Erythroblast (primary cell): ENCODE measurements at places on chromosomes 5 and 9.

GRCh38 chr5:176628406-176629228 is 1.7 kb downstream of the SNCB start:
- DNase-seq = no peak

GRCh38 chr5:173689171-173689736 is 72.8 kb upstream of the BOD1 start:
- no peak for DNase-seq

DNA sequence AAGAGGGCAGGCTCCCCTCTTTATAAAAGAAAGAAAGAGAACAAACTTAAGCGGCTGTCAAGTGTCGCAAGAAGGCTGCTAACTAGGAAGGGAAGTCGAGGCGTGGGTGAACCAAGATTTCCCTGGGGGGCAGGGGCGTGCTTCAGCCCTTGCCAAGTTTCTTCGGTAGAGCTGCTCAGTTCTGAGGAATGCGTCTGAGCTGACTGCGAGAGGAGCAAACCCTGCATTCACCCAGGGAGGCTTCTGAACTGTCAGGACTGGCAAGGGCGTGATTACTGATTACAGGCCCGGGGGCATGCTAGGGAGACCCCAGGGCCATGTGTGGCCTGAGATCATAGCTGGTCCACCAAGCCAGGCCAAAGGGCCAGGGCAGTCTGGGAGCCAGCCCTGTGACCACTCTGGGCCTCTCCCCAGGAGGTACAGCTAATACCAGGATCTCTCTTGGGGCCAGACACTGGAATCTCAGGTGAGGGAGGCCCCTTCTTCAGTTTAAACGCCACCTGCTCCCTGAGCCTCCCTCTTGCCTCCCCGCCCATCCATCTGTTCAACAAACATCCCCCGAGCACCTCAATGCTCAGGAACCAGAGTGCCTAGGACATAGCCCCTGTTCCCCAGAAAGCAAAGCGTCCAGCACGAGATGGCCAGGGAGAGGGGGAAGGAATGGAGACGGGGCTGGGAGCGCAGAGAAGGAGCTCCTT is 30.9 kb downstream of the SARDH start:
- DNase-seq = no peak

GRCh38 chr5:72121052-72121779 is 13.9 kb downstream of the MAP1B start:
- no peak for DNase-seq

DNA sequence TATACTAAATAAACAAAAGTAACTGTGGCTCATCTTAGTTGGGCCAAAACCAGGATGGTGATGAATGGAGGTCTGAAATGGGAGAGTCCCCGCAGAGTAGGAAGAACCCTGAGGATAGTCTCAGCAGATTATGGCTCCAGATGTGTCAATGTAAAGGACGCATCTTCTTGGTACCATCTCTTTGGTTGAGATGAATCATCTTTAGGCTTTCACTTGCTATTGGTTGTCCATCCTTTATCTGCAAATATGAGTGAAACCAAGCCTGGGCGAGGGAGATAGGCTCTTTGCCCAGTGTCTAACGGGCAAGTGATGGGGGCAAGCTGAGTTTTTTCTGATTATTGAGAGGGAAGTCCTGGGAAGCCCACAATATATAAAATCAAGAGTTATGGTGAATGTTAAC is 19.4 kb upstream of the LCP2 start:
- peak; percentile 95 for DNase-seq

DNA sequence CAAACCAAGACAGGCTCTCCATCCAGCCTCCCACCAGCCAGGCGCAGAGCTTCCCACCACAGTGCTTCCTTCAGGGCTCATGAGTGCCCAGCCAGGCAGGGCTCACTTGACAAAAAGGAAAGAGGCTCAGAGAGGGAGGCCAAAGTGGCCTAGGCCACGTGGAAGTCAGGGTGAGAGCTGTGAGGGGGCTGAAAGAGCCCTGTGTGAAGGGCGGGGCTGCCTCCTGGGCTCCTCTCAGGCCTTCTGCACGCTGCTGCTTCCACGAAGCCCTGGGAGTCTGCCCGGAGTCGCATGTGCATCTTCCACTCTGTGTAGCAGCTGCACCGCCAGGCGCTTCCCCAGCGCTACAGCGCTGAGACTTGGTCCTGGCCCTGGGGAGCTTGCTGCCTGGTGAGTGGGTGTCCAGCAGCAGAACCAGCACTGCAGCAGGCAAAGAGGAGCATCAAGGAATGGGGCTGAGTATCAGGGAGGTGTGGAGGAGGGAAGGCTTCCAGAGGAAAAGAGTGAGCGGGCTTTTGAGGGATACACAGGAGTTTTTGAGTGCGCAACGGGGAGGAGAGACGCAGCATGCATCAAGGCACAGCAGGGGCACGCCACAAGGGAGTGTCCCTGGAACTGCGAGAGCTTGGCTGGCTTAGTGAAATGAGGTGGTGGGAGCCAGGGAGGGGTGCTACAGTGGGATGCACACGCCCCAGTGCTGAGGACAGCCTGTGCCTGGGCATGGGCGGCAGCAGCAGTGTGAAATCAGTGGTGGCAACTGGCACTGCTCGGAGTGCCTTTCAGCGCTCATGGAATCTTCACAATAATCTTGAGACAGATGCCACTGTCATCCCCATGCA is 178.0 kb downstream of the GAPVD1 start:
- DNase-seq = no peak

GRCh38 chr9:81969971-81970370 is 18.6 kb upstream of the SPATA31D1 start:
- no peak for DNase-seq

DNA sequence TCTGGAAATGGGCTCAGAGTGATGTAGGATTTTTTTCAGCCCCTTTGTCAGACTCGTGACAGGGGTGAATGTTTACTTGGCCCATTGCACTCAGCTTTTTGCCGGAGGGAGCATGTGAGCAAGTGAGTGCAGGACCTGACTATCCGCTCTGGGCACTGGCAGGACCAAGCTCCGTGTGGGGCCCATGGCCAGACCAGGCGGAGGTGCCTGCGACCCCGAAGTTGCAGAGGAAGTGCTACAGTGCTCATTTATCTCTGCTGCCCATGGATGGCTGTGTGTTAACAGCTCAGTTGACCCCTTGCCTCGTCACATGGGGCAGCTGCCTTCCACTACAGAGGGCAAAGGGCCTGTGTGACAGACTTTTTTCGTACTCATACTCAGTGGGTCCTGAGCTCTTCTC is 744.3 kb downstream of the IRX1 start:
- no peak for DNase-seq

DNA sequence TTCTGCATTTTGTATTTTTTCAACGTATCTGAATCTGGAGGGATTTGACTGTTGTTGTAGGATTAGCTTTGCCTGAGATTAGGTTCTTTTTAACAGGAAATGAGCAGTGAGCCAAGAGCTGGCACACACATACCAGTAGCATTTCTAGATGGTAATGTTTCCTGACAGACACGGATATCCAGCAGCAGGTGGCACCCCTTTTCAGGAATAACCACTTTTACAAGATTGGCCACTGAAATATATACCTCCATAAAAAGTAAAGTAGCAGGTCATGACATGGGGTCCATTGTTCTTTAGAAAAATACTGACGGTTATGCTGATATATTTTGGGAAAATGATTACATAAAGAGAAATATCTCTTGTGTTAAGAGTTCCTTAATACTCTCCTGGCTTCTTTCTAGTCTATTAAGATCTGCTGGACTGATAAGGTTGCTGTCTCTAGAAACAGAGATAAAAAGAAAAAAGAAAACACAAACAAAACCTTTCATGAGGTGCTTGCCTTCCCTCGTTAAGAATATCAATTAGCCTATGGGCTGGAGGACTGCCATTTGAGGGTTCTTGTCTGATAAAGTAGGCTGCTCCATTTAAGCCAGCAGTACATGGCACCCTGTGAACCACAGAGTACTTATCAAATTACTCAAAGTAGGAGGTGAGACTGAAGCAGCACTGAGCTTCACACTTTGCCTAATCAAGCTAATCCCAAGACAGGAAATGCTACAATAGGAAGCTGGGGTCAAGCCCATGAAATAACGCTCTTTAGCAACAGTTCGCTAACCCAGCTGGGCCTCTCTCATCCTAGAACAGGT is 101.6 kb upstream of the PCA3 start:
- DNase-seq = no peak

DNA sequence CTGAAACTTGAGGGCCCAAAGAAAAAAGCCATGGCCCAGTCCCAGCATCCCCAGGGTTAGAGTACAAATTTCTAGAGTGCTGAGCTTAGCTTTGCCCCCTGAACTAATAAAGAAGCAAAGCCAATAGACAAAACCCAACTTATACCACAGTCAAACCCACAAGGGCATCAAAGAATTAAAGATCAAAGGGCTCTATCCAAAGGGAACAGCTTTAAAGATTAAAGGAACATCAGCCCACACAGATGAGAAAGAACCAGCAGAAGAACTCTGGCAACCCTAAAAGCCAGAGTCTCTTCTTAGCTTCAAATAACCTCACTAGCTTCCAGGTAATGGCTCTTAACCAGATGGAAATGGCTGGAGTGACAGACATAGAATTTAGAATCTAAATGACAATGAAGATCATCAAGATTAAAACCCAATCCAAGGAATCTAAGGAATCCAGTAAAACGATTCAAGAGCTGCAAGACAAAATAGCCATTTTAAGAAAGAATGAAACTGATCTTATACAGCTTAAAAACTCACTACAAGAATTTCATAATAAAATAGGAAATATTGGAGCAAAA is 93.9 kb downstream of the YIPF5 start:
- no peak for DNase-seq

DNA sequence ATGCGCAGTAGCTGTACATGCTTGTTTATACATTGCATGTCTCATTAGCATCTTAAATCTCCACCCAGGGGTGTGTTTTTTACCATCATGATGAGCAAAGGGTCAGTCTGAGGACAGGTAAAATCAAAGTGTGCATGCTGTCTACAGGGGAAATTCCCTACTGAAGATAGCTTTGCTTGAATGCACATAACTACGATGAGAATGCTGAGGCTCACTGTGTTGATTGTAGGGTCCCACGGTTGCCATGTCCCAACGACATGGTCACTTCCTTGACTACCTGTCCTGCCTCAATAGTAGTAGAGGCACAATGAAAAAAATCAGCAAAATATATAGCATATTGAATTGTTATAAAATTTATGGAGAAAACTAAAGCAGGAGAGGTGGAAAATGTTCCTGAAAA is 95.6 kb upstream of the TUSC1 start:
- no peak for DNase-seq

DNA sequence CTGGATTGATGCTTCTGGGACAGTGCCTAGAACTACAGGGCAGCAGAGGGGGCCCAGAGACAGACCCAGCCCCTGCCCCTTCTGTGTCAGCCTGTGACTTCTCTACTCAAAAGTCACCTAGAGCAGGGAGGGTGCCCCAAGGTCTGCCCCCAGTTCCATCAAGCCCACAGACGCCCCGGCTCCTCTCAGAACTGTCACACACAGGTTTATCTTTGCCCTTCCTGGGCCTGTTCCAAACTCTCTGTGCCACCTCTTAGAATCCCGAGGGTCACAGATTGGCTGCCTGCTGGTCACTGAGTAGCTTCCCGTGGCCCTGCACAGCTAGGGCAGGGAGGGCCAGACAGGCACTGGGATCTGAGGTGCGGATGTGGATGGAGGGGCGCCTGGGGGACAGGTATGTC is 1.7 kb downstream of the RGS14 start:
- DNase-seq = no peak

DNA sequence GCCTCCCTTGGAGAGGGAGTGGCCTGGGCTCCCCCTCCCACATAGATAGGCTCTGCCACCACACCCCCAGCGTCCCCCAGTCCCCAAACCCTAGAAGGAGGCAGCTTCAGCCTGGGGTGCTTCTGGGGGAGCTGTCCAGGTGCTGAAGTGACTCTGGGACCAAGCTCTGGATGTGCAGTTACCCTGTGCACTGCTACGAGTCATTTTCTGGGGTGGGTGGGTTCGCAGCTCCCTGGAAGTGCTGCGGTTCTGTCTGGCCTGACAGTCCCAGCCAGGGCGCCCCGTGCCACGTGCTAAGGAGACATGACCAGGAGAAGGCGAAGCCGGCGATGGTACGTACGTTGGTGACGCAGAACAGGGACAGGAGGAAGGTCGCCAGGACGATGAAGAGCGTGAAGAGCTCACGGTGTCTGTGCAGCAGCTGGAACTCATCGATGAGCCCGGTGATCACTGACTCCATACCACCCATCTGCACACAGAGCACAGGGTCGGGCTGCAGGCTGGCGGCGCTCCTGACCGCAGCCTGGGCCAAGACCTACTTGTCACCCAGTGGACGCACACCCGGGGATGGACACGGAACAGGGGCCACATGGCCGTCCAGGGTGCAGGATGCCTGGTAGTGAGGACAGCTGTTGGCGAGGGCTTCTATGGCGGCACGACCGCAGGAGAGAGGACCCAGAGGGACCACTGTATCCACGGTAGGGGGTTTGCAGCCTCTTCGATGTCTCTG is 35.7 kb downstream of the SLC6A3 start:
- peak; percentile 24 for DNase-seq

GRCh38 chr5:54529565-54529964 is 12.0 kb downstream of the SNX18 start:
- DNase-seq = no peak

GRCh38 chr5:94249430-94249829 is 369.0 kb downstream of the KIAA0825 start:
- no peak for DNase-seq
